ENCODE measurements at places on chromosomes 13 and 19.

GRCh38 chr13:76009267-76009890 is 373.2 kb downstream of the LMO7 start:
- no peak for DNase-seq

DNA sequence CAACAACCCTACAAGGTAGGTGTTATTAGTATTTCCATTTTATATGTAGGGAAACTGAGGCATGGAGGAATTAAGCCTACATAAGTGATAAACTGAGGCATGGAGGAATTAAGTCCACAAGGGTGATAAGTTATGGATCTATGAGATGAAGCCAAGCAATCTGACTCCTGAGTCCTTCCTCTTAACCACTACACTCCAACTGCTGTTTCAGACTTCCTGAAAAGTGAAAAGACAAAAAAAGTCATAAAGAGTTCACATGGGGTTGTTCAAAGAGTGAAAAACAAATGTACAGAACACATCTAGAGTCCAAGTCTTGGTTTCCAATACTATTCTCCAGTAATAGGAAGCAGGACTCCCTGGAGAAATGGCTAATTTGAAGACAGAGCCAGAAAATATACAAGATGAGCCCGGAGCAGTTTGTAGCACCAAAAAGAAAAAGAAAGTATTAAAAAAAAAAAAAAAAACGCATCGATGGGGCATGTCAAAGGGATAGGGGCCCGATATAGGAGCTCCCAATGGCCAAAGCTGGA is 12.1 kb downstream of the CRYL1 start:
- DNase-seq: no peak

- no peak for DNase-seq
These were observed 179.0 kb downstream of the NUFIP1 start for GRCh38 chr13:44810061-44810840.

- DNase-seq: no peak
These were observed 1295.1 kb upstream of the PCDH20 start for GRCh38 chr13:62710787-62711186.

DNA sequence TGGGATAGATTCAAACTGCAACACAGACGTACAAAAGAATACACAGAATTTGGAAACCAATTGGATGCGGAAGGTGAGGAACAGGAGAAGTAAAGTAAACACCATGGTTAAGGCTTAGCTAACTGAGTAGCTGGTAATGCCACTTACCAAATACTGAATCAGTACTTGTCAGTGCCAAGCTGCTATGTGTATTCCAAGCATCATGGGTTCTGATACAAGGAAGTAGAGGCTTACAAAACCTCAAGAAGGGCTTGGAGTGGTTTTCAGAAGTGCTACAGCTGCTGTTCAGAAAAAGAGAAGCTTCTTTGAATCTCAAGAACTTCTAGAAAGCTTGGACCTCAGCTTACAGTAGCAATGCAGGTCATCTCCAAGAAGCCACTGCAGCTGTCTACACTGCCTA is 35.9 kb upstream of the DCT start:
- no peak for DNase-seq

GRCh38 chr13:23999424-23999823 is 102.1 kb upstream of the C1QTNF9B start:
- DNase-seq: no peak

- DNase-seq: peak; percentile 67
These were observed 43.2 kb downstream of the MLLT1 start for GRCh38 chr19:6236310-6237291.

Data from spleen (tissue), 13 donors.